ENCODE measurements at places on chromosomes 4 and X.

DNA sequence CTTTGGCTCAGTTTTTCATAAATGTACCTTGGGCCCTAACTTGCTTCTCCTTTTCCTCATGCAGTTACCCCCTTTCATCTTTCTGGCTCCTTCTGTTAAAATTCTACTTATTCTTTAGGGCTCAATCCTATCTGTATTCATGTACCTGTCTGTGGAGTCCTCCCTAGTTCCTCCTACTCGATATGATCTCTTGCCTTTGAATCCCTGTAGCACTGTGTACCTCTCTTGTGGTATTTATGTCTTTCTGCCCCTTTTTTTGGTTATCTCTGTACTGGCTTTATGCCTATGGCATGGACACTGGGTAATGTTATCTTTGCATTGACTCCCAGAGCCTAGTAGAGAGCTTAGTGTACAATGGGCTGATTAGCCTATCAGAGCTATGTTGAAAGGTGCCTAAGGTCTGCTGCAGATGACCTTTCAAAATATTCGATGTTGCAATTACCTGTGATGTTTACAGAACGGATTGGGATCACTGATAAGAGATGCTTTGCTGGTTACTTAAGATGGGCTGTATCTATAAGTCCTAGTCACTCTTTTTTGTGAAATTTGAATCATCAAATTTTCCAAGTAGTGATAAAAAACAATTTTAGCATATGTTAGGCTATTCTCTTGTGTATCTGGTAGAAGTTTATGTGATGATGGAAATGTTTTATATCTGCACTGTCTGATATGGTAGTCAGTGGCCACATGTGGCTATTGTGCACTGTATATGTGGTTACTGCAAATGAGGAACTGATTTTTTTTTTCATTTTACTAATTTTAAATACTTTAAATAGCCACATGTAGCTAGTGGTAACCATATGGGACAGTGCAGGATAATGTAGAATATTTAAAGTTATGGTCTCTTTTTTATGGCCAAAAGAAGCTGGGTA lies 33.5 kb downstream of the TMEM164 start:
- no peak for DNase-seq

GRCh38 chrX:116357329-116357728 lies 79.1 kb upstream of the SLC6A14 start:
- no peak for DNase-seq

DNA sequence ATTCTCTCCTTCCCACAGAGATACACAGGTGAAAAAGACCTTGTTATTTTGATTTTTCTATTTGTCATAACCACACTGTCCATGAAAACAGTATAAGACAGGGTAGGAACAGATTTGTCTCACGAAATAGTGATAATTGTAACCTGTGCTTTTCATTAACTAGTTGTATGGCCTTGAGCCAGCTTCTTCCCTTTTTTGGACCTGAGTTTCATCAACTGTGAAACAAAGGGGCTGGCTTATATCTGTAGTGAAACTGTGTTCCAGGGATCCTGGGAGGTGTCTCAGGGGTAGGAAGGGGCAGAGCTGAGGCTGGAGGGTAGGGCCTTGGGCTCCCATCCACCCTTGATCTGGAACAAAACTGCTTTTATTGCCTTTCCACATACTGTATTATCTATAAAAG lies 50.9 kb downstream of the MED28 start:
- no peak for DNase-seq

- DNase-seq: no peak
Measured at GRCh38 chr4:11416071-11416766, 12.5 kb downstream of the HS3ST1 start.

GRCh38 chr4:8508740-8509139 lies 68.2 kb downstream of the TRMT44 start:
- no peak for DNase-seq

DNA sequence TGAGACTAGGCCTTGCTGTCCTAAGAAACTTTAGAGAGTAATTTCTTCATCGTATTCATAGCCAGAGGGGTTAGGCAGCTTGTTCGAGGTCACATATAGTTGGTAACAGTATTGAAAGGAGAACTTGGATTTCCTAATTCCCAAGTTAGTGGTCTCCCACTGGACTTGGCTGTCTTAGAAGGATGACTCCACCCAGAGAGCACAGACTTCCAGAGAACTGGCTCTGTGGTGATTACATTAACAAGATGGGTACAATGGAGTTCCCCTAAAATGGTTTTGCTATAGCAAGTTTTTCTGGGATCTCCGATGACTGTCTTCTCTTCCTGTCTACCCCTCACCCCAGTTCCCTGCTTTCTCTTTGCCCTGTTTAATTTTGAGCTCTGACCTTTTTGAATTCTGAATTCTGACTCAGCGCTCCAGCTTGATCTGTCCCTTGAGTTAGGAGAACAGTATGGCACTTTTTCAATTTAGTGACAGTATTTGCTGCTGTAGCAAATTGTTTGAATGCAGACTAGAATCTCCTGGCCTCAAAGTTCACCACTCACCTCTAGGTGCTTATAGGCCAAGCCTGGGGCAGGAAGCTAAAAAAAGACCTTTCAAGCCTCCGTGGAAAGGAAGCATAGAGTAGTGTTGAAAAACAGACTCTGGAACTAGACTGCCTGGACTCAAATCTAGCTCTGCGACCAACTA lies 6.9 kb downstream of the MSN start:
- DNase-seq: no peak

GRCh38 chr4:2578106-2578505 lies 41.7 kb downstream of the FAM193A start:
- DNase-seq: peak; percentile 25

Data from lower leg skin (tissue), 4 donors.